ENCODE measurements at places on chromosomes 3 and 15.

DNA sequence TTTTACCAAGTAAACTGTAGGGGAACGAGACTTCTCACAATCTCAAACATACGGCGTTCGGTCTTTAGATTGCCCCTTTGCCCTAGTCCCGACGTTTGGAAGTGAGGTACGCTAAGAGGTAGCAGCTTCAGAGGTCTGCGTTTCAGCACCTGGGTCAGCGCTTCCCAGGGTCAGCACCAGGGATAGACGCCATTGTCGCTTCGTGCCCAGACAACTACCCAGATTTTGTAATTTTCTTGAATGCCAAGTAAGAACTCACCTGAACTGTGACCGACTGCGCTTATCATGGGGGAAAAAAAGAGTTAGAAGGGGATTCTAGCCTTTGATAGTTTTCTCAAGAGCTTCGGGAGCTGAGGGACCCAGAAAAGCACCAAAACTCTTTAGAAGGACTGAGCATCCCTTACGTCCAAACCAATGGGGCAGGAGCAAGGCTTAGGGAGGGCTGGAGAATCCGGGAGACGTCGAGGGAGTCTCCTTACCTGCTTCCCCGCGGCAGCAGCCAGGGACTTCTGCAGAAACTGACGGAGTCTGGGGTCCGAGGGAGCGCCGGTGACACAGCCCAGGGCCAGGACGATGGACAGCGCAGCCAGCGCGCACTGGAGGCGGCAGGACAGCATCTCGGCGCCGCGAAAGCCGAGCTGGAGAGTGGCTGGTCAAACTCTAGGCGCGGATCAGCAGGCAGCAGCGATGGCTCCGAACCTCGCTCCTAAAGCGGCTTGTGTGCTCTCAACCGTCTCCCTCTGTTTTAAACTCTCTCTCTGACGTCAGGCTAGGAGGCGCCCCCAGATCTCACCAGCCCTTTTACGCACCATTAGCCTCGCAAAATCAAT, at the start of gene SST:
Gene SST, minus strand, starts transcription at position 720 of the 830 bp plus-strand sequence. Its CDS starts 103 bp downstream, at position 617.
- DNase-seq: peak; percentile 59

GRCh38 chr3:23072693-23073092, 130.4 kb upstream of the UBE2E2 start:
- DNase-seq: no peak

- DNase-seq: no peak
Measured at GRCh38 chr3:152445212-152445611, 176.5 kb downstream of the MBNL1 start.

DNA sequence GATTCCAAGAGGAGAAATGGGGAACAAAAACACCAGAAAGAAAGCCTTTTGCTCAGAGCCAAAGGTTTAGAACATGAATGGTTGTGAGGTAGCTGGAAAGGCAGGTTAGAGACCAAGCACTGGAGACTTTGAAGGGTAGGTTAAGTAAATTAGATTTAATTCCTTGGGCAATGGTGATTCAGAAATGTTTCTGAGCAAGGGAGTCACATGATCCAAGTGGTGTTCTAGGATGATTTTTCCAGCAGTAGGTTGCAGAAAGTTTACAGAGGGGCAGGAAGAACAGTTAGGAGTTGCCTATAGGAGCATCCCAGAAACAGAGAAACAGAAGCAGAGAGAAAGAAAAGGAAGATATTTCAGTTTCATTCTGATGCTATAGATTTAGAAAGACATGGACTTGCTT, 139.8 kb downstream of the WDR76 start:
- DNase-seq: no peak

GRCh38 chr3:99549957-99550603, 88.3 kb upstream of the COL8A1 start:
- no peak for DNase-seq

DNA sequence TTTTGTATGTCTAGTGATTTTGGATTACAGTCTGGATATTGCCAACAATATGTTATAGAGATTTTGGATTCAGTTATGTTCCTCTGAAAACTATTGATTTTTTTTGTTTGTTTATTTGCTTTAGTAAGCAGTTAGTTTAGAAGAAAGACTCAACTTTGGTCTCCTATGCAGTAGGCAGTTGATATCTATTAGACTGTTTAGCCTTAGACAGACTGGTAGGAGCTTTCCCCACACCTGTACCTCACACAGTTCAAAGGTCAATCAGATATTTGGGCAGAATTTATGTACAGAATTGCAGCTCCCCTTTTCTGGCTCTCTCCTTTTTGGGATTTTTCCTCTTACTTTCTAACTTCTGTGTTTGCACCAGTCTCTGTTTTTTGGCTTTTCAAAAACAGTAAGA, 42.3 kb downstream of the IL20RB start:
- DNase-seq: no peak

DNA sequence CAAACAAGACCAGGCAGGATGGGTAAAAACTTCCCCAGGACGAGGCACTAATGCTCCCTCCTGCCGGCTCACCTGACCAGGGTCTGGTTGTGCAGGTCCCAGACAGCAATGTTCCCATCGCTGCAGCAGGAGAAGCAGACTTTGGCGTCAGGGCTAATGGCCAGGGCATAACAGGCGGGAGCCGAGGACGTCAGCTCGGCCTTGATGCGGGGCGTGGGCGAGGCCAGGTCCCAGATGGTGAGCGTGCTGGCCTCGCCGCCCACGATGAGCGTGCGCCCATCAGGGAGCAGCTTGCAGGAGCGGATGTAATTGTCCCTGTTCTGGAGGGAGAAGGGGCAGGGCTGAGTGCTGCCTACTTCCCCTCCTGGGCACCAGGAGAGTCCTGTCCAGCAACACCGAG, 43.4 kb downstream of the TLE3 start:
- peak; percentile 23 for DNase-seq

- no peak for DNase-seq
Measured at GRCh38 chr3:114104414-114104813, 47.9 kb downstream of the QTRT2 start.

DNA sequence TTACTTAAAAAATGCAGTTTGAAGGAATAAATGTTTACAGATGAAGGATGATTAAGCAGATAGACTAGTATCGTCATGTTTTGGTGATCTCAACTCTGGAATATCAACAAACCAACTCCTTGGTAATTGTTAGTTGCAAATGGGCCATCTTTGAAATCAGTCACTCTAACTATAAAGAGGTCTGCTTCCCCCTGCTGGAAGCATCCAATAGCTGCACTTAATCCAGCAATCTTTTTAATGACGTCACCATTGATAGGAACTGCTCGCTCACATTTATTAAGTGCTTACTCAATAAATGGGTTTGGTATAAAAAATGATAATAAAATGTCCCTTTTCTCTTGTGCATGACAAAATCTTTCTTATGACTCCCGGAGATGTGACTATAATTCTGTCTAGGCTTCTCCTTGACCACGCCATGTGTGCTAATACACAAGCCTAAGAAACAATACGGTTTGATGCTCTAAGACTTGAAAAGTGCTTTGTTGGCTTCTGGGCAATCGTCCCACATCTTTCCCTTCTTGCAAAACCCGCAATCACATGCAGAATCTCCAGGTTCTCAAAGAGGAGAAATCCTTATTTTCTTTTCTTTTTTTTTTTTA, 227.6 kb upstream of the POU1F1 start:
- DNase-seq: no peak

DNA sequence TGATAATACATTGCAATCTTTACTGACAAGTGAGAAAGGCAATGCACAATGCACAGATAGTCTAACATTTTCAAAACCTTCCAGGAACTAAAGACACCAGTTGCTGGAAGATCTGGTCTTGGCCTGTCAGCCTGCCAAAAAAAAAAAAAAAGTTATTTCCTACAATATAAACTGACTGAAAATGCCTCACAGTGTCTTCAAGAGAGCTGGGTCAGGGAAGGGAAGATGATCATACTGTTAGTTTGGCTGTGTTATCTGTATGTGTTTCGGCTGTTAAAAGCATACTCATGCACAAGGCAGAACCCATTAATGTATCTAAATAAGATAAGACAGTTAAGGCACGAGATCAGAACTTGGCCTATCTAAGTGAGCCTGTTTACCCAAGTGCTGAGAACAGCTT, 673.4 kb downstream of the MECOM start:
- no peak for DNase-seq

GRCh38 chr3:137335478-137335877, 377.7 kb downstream of the IL20RB start:
- DNase-seq: no peak

DNA sequence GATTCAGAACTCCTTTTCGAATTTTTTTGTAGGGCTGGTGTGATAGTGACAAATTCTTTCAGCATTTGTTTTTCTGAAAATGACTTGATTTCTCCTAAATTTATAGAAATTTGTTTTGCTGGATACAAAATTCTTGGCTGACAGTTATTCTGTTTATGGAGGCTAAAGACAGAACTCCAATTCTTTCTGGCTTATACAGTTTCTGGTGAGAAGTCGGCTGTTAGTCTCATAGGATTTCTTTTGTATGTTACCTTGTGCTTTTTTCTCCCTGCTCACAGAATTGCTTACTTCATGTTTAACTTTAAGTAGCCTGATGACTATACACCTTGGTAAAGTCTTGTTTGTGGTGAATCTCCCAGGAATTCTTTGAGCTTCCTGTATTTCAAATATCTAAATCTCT, 1264.6 kb downstream of the NSUN3 start:
- DNase-seq: no peak

- DNase-seq: no peak
Measured at GRCh38 chr15:89910891-89911626, 1.7 kb downstream of the ARPIN start.

DNA sequence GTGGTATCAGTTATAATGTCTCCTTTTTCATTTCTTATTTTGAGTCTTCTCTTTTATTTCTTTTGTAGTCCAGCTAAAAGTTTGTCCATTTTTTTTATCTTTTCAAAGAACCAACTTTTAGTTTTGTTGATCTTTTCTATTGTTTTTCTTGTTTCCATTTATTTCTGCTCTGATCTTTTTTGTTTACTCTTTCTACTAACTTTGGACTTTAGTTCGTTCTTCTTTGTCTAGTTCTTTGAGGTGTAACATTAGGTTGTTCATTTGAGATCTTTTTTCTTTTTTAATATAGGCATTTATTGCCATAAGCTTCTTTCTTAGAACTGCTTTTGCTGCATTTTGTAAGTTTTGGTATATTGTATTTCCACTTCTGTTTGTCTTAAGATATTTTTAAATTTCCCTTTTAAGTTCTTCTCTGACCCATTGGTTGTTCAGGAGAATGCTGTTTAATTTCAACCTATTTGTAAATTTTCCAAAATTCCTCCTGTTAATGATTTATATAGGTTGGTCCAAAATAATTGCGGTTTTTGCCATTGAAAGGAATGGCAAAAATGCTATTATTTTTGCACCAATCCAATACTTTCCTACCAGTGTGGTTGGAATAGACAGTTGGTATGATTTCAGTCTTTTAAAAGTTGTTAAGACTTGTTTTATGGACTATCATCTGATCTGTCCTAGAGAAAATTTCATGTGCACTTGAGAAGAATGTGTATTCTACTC, 51.2 kb downstream of the KAT2B start:
- DNase-seq: no peak

DNA sequence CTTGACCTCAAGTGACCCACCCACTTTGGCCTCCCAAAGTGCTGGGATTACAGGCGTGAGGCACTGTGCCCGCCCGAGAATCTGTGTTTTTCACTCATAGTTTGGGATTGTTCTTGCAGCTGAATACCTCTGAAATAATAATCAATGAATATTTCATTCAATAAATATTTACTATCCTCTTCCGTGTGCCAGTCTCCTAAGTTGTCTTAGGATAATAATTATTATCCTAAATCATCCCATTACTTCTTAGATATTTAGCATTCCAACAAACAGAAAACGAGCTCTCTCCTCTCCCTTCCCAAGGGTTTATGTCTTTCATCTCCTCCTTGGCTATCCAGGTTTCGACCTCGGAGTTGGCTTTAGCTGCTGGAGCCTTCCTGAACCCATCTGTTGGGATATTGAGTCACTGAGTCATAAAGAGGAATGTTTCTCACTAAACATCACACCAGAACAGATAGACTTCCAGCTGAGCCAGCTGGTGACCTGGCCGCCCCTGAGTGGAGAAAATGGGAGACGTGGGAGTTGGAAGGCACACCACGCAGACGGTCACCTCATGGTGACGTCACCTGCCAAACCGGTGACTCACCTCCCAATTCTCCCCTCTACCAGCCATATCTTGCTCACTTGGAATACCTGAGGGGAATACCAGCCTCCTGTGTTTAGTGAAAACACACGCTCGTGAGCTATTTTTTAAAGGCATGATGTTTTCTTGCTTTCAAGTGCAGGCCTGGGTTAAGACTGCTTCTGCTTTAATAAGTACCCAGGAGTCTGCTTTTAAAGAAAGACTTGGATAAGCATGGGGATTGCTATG, 43.9 kb downstream of the BHLHE40 start:
- peak; percentile 73 for DNase-seq

DNA sequence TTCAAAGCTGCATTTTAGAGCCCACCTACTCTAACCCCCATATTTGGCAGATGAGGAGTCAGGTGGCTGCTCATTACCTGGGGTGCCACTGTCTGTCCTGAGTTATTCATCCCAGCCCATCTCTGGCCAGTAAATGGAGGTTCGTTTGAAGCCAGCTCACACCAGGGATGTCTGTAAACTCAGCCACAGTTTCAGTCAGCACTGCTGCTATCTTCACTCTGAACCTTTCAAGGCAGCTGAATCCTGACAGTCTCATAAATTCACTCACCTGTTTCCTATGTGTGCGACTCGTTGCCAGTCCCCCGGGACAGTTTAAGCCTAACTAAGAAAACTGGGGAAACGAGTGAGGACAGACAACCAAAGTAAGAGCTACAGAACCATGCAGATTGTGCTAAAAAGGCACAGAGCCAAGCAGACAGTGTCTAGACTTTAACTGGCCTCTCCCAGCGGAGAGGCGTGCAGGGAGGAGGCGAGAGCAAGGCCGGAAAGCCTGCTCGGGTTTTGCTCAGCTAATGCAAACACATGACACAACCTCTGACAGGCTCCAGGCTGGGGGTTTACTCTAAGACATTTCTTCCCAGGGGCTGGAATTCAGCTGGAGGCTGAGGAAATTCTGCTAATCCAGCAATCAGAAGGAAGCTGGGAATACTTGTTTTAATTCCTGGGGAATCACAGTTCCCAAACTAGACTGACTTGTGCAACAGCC, 12.0 kb downstream of the FSTL1 start:
- DNase-seq: no peak

- DNase-seq: no peak
Measured at GRCh38 chr3:7696320-7696719, 805.3 kb upstream of the LMCD1 start.

- DNase-seq: peak; percentile 5
Measured at GRCh38 chr15:82231842-82232241, 30.7 kb downstream of the EFL1 start.

DNA sequence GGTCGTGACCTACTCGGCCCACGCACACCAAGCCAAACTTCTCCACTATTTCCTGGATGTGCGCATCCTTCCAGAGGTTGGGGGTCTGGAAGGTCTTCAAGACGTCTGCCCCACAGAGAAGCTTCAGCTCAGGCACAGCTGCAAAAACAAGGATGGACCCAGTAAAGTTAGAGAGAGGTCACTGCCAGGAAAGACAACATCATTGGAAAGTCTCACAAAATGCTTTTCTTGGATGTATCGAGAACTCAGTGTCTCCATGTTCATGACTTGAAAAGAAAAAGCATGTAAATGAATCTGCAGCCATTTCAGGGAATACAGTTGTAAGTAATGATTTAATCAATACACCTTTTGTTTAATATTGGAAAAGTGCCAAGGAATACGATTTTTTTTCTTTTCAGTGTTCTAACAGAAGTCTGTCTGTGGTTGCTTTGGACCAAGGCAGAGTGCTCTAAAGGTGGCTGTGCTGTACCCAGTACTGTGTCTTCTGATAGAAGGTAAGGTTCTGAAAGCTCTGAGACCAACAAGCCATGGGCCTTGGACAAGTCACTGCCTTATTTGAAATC, 21.8 kb upstream of the RBP1 start:
- DNase-seq: no peak

GRCh38 chr3:75342425-75342824, 321.7 kb upstream of the FRG2C start:
- DNase-seq: no peak

GRCh38 chr3:139202226-139202958, 141.4 kb upstream of the MRPS22 start:
- DNase-seq: peak; percentile 75

Measured in Caco-2 (cell line).